ENCODE measurements at places on chromosomes 1 and 21. TPM values are rescaled to one million over a fixed set of nuclear protein-coding genes. Genes with fewer than 3 reads are reported as not detected.

- DNase-seq, result peak; percentile 36
Observed at GRCh38 chr1:179031855-179032513, 6.3 kb downstream of the FAM20B start.

- DNase-seq, result peak; percentile 49
Observed at GRCh38 chr1:77605246-77606026, 77.0 kb downstream of the ZZZ3 start.

DNA sequence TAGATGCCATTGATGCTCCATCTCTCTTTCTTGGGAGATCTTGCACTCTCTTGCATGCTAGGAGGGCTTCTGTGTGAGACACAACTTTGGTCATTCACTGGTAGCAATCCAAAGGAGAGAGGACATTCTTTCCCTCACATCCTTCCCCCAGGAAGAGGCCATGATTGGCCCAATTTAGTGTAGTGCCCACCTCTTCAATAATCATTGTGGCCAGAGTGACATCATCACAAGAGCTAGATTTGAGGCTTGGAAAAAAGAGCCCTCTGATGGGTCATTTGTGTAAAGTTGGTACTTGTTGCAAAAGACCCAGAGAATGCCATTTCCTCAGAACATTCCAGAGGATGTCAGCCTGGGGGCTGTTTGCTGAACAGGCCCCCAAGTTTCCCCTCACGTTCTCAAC is 30.2 kb downstream of the S100A6 start:
- no peak for DNase-seq

- DNase-seq, result peak; percentile 52
Observed at GRCh38 chr1:117735045-117735992, 129.5 kb downstream of the TENT5C start.

Gene NBPF4
- total RNA-seq, result 4.4 TPM

Gene TMEM269
- total RNA-seq, result 0.42 TPM

GRCh38 chr1:59570524-59570923 is 244.2 kb upstream of the HOOK1 start:
- DNase-seq, result no peak

Gene MLLT11
- total RNA-seq, result 11.5 TPM

DNA sequence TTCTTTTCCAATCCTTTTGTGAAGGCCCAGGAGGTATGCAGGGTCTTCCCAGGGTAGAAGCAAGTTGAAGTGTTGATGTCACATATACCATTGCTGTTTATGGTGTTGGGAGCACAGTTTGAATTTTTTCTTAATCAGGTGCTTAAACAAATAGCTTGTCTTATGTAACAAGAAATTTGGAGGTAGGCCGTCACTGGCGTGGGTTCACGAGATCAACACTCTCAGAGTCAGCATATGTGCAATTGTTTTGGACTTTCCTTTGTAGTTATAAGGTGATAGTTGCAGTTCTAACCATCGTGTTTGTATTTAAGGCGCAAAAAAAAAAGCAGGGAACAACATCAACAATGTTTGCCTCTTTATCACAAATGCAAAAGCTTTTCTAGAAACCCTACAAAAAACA is 13.3 kb downstream of the FNBP1L start:
- DNase-seq, result no peak

All from MG63 (cell line).